Tracheal epithelial cell (primary cell): ENCODE measurements at places on chromosomes 1 and 21. TPM values are rescaled to one million over a fixed set of nuclear protein-coding genes. Genes with fewer than 3 reads are reported as not detected.

The S100A2 gene
- total RNA-seq = 975 and 1,509 TPM in 2 replicates

The OPRD1 gene
- under 0.01 TPM in 1 of 2 replicates, not detected in the other for total RNA-seq

The OLFML3 gene
- total RNA-seq = 0.24 TPM in 1 of 2 replicates, not detected in the other

The TINAGL1 gene
- total RNA-seq = 179 and 186 TPM in 2 replicates

The HPDL gene
- 0.96 and 1.9 TPM in 2 replicates for total RNA-seq

The LCE1D gene
- not detected in 2 replicates for total RNA-seq

The ADGRB2 gene
- 0.21 and 0.72 TPM in 2 replicates for total RNA-seq

The NTNG1 gene
- 3.6 and 6.3 TPM in 2 replicates for total RNA-seq

The MPL gene
- not detected in 2 replicates for total RNA-seq

The SPATA45 gene
- total RNA-seq = not detected in 2 replicates

The LCE2C gene
- total RNA-seq = not detected in 2 replicates

The MPZ gene
- 0.21 and 0.24 TPM in 2 replicates for total RNA-seq

The CENPL gene
- total RNA-seq = 5.3 and 7.5 TPM in 2 replicates

The PSMA5 gene
- total RNA-seq = 37.5 and 49.4 TPM in 2 replicates

The CFAP107 gene
- total RNA-seq = not detected in 2 replicates

The ARID1A gene
- 10.4 and 13.6 TPM in 2 replicates for total RNA-seq
